Astrocyte of the hippocampus (primary cell): ENCODE measurements at places on chromosomes 16 and 17.

DNA sequence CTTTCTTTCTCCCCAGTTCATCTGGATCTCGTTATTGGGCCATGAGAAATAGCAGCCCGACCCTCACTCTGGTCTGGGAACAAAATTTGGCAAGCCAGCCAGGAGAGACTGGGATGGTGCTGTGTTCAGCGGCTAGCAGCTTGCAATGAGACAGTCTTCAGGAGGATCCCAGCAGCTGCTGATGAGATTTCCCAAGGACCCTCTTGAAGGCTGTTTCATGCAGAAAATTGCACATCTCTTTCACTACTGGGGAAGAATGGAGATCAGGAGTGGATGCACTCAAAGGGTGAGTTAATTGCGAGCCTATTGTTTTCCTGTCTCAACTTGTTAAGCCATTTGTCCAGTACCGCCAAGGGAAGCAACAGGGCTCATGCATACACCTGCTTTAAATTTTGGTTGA is 5.5 kb upstream of the COIL start:
- DNase-seq: no peak

DNA sequence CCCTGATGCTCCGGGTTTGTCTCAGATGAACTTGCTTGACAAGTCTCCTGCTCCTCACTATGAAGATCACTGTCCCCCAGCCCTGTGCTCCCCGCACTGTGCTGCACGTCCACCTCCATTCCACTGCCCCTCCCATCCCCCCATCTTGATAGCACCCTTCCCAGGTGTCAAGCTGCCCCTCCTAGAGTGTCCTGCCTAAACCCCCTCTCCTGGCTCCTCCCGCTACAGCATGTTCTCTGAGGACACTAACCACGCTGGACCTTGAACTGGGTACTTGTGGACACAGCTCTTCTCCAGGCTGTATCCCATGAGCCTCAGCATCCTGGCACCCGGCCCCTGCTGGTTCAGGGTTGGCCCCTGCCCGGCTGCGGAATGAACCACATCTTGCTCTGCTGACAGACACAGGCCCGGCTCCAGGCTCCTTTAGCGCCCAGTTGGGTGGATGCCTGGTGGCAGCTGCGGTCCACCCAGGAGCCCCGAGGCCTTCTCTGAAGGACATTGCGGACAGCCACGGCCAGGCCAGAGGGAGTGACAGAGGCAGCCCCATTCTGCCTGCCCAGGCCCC is 18.5 kb downstream of the DEXI start:
- DNase-seq: no peak

DNA sequence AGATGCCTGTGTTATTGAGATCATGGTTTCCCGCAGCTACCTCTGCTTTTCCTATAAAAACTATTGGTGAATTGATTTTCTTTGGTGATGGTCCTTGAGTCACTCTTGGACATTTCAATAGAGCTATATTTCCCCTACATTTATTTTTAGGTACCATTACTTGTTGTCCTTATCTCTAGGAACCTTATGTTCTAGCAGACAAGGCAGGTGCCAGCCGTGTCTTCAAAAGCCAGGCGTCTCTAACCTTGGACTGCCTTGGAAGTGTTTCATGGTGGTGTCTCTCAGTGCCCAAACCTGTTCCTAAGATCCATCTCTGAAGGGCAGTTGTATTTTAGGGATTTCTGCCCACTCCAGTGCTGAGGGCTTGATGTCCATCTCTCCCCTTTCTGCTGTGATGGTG is 77.4 kb upstream of the CLEC18A start:
- DNase-seq: no peak

GRCh38 chr17:59464246-59464645 is 101.2 kb upstream of the DHX40 start:
- no peak for DNase-seq

DNA sequence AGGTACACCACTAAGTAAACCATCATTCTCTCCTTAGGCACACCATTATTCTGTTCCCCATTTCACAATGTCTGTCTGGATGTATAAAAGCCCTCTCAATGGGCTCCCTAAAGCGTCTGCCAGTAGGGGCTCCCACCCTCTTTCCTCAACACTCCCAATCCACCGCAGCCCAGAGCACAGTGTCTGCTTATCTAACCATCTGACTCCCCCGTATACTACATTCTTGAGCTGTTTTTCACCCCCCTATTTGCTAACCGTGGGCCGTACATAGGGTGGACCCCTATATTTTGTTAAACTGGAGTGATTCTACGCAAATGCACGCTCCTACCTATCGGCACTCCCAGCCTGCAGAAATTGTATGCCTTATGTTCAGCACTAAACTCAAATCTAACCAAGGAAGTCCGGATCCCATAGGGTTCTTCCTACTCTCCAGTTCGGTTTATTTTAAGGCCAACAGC is 685 bp upstream of the PSMD3 start:
- no peak for DNase-seq
